ENCODE measurements at places on chromosomes 5 and 9.
A peak's percentile ranks its signal among the peaks of the same experiment; 100 is the strongest.

- no peak for DNase-seq
Observed at GRCh38 chr5:139895647-139896046, 100.0 kb downstream of the PSD2 start.

DNA sequence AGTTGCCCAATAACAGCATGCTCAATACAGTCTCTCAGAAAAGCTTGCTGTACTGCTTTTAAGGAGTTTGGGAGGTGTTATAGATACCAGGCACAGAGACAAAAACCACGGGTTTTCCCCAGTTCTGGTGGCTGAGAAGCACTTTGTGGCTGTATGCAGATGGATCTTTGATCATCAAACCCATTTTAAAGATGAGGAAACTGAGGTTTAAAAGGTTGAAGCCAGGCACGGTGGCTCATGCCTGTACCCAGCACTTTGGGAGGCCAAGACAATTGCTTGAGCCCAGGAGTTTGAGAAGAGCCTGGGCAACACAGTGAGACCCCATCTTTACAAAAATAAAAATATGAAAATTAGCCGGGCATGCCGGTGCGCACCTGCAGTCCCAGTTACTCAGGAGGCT is 46.3 kb upstream of the PLPP6 start:
- DNase-seq = no peak

GRCh38 chr9:134369416-134370212 is 43.4 kb downstream of the RXRA start:
- DNase-seq = no peak

GRCh38 chr9:112544477-112544876 is 57.9 kb downstream of the KIAA1958 start:
- DNase-seq = no peak

DNA sequence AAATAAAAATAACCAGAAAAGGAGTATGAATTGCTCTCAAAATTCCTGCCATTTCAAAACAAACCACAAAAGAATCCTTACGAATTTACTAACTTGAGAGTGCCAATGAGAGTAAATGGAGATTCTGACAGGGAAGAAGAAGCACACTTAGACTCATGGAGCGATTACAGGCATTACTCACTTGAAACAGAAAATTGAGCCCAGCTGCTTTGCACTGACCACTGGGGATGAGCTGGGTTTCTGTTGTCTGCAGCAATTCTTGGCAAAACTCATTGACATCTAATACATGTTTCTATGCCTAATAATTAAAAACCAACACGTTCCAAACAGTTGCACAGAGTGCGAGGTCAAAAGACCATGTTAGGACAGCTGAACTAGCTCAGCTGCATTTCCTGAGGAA is 731.6 kb downstream of the DNAH5 start:
- DNase-seq = no peak

DNA sequence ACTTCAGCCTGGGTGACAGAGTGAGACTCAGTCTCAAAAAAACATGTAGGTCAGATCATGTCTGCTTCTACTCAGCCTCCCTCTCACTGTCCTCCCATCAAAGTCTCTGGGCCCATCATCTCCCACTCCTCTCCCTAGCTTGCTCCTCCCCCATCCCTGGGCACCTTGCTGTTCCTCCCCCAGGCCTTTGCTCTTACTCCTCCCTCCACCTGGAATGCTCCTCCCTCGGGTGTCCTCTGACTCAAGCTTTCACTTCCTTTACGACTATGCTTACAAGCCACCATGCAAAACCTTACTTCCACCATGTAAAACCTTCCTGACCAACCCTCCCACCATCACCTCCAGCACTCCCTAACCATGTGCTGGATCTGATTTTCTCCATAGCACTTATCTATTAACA is 51.5 kb downstream of the MTMR12 start:
- DNase-seq = no peak

- no peak for DNase-seq
Observed at GRCh38 chr9:26893030-26893676, 551 bp upstream of the CAAP1 start.

- no peak for DNase-seq
Observed at GRCh38 chr5:6721442-6721841, 8.2 kb downstream of the TENT4A start.

DNA sequence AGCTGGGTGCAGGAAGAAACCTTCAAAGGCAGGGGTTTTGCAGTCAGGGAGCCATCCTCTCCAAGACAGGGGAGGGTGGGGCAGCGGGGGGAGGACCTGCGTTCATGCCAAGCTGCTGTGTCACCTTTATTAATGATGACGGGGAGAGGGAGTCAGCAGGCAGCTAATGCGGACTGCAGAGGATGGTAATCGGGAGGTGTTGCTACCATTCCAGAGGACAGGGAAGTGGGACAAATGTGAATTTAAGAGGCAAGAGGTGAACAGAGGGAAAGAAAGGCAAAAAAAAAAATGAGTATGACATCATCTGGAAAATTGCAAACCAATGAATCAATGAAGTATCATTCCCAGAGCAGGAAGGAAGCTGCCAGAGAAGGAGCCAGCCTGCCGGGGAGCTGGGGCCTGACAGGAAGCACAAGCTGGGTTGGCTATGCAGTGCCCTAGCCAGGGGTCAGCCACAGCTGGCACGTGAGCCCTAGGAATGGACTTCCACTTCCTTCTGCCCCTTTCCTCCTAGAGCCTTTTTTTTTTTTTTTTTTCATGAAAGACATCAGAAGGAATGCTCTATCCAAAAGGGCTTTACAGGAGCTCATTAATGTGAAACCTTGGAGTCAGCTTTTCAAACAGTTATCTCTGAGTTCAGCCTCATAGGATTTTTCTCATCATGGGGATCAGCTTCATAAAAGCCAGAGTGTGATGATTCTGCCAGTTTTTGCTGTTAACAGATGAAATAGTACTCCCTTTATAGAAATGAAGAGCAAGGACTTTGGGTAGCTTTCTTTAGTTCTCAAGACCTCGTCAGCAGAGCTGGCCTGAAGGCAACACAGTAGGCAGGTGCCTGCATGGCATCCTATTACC is 9.2 kb downstream of the INSYN2B start:
- DNase-seq = no peak

DNA sequence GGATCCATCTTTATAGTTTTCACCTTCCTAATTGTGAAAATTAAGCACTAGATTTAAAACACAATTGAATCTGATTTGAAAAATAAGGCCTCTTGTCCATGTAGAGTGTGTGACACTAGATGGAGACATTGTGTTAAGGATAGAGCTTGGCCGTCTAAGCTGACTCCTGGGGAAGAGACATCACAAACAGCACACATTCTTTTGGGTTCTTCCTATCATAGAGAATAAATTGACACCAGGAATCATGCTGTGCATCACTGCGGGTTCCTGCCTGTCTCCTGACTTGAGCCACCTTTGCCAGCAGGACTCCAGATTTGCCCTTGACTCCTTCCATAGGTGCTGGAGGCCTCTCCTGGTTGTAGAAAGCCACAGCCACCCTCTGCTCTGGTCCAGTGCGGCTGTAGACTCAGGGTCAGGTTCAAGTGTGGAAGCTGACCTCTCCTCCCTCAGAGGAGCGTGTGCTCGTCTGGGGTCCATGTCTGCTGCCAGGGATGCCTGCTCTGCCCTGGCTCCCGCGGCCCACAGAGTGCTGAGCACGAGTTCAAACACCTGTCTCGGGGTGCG is 11.2 kb downstream of the ROPN1L start:
- DNase-seq = no peak

DNA sequence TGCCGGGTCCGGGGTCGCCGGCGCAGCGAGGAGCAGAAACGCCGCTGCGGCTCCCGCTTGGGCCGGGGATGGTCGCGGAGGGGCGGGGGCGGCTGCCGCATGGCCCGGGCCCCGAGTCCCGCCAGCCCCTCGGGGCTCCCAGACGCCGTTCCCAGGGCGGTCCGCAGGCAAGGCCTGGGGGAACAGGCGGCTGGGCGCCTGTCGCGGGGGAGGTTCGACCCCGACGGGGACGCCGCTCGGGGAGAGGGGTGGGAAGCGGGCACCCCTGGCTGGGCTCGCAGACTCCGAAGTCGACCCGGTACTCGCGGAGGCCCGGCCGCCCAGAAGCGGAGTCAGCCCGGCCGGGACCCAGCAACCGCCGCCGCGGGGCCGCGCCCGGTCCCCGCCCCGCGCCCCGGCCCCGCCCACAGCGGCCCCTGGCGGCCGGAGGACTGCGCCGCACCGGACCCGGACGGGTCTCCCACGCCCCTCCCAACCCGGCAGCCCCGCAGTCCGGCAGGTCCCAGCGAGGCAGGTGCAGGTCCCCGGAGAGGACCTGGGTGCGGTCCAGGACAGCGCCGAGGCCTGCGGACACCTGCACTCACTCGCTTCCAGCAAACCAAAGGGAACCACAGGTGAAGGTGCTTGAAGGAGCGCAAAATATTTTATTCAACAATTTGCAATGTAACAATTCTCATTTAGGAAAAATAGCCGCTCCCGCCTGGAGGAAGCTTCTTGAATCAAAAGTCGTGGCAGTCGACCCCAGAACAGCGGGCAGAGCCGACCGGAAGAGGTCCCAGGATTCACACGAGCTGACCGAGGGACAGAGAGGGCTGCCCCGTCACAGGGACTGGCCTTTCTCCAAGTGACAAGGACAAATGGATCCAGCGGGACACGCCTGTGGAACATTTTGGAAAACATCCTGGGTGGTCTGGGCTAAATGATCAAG is at the start of gene INPP5E:
Gene INPP5E (minus strand): TSS at position 365 of the 928 bp plus-strand sequence. CDS start 426 bp downstream, outside the sequence.
- DNase-seq = peak; percentile 45

- no peak for DNase-seq
Observed at GRCh38 chr9:98755006-98755618, 41.2 kb downstream of the ANKS6 start.

DNA sequence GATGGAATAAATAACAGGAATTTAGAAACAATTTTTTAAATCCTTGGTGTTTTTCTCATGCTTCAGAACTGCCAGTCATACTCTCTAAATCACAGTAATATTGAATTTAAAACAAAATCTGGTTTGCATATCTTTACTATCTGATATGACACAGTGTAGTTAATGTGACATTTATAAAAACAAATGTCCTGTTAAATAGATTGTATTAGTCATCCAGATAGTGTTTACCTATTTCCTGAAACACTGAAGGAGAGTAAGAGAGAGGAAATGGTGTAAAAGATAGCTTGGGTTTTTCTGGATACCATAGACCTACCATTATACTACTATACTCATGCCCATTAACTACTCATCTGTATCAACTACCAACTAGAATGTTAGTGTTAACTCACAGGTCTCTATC is 292.3 kb downstream of the MAN2A1 start:
- no peak for DNase-seq

DNA sequence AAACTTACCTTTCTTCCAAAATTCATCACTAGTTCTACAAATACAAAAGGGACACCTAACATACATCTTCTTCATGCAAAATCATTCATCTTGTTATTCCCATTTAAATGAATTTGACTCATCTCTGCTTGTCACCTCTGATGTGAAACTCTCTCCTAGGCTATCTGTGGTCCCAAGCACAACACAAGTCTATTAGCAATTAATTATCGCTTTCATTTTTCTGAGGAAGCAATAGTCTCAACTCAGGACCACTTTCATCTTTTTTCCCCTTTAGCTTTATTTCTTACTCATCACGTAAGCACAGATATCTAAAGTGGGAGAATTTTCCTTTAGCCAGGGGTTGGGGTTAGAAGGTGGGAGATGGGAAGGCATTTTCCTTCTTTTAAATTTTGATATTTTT is 131.9 kb downstream of the ST8SIA4 start:
- no peak for DNase-seq

DNA sequence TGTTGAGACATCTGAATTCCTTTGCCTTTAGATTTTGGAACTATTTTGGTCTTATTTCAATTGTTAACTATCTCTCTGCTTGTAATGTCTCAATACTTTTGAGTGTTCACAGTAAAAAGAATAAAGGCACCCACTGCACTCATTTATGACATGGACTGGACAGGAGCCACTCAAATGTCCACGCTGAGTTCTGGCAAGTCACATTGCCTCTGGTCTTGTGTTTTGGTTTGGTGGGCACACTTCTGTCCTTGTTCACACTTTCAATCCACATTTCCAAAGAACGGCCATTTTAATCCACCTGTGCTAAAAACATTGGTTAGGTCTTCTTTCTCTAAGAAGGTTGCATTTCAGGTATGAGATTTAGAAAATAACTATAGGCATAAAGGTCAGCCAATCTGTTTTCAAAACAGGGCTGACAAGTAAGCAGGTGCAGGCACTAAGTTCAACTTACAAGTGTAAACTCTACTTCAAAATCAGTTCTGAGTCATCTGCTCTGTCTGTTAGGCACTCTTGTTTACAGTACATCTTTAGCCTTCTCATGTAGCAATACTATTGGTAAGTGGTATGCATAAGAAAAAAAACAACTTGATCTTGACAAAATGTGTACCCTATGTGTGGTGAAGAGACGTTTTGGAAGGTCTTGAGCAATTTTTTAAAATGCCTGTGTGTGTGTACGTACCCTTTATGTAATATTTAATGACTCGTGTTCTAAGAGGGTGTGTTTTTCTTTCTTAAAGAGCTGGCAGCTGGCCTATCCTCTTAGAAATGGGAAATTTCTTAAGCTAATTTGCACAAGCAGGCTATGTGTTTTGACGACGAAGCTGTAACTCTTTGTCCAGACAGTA is 31.5 kb upstream of the ZFAND5 start:
- DNase-seq = peak; percentile 88

GRCh38 chr9:84318981-84319380 is 21.6 kb downstream of the SLC28A3 start:
- DNase-seq = no peak

DNA sequence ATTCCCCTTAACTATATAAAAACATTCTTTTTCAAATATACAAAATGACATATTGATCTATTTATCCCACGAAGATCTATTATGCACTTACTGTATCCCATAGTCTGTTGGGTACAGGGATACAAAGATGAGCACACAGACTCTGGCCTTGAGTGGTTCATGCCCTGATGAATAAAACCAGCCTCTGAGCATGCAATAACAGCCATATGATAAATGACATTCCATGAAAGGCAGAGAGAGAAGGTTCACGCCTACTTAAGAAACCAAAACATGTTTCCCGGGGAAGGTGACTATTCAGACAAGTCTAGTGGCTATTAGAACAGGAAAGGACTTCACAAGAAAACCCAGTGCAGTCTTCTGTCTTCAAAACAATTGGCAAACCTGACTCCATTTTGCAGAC is 406.2 kb upstream of the BRINP1 start:
- DNase-seq = no peak

DNA sequence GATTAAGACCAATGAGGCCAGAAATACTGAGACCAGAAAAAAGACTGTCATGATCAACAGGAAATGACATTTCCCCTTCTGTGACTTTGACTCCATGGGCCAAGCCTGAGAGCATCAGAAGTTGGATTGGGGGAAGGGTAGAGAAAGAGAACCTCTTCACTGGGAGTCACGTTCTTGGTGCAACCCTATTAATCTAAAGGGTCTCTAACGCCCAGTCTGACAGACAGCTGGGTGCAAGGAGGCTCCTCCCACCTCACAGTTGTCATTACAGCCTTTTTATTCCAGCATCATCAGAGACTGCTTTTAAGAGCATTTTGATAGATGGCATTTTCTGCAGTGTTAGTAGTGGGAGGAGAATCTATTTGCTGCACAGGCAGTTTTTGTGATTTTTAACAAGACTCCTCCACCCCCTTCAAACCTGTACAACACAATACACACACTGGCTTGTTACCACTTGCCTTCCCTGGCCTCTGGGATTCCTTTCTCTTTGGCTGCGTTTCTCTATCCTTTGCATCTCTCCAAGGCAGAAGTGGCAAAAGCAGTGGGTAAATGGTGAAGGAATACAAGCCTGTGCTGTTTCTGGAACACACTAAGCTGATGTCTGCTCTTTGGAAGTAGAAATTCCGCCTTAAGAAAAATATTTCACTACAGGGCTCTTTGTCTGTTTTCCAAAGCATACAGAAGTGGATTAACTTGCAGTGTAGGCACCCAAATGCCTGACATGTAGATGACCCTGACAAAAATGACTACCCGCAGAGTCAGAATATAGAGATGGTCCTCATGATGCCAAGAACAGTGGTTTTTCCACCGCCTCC is 310.4 kb upstream of the ZNF608 start:
- DNase-seq = peak; percentile 33

All from HAP-1 (cell line).